Activated T-cell treated with anti-CD3 and anti-CD28 coated beads for 24 hours (primary cell): ENCODE measurements at places on chromosomes 1 and 21.

DNA sequence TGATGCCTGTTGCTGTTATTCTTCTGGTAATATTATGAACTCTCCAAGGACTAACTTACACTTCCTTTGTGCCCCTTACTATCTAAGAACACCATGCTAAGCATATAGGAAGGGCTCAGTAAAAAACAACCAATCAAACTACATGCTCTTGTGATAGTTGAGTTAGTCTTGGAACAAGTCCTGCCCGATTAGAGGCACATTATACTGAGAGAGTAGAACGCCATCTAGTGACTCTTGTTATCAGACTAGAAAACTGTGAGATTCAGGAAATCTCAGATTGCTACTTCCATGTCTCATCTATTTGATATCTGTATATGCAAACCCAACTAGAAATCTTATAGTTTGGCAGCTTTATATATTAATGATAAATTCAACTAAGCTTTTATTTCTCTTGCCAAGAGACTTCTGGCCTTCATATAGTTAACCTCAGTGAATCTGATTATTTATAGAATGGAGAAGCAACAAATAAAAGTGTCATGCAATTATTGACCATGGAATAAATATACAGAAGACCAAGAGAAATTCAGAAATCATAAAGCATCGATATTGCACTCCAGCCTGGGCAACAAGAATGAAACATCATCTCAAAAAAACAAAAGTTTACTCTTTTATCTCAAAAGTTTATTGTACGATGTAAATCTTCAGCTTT lies 7.8 kb upstream of the SRRM1 start:
- no peak for DNase-seq

DNA sequence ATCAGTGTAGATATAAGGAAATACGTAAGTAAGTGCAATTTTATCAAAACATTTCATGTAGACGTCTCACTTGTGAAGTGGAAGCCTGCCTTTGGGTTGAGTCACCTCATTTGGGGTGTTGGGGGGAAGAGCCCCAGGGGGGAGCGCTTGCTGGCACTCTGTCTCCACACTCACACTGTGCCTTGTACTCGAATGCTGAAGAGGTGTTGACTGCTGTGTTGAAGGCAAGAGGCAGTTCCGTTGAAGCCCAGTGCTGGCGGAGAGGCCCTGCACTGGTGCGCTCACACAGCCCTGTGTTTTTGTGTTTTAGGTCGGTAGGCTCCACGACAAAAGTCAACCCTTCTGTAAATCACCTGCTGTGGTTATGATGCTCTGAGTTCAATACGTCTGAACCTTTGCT lies 131.9 kb upstream of the COL6A1 start:
- no peak for DNase-seq

DNA sequence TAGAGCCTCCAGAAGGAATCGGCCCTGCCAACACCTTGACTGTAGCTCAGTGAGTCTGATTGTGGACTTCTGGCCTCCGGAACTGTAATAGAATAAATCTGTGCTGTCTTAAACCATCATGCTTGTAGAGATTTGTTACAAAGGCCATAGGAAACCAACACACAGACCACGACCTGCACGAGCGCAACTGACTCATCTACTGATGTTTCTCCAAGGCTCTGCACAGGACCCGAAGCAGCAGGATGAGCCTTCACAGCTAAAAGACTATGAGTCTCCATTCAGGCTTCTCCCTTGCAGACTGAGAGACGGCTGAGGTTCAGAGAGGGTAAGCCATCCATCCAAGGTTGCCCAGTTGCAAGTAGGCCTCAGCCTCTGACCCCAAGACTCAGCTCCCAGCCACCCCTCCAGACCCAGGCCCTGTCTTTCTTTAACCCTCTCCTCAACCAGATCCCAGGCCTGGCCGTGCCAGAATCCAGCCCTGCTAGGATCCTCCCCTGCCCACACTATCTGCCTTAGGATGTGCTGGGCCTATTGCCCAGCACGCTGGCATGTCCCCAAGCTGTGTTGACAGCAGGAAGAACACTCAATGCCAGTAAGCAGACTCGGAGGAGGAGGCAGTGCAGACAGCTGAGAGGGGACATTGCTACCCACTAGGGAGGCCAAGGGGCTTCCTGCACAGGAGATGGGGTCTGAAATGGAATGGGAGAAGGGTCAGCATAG lies 109.0 kb downstream of the HMGB4 start:
- DNase-seq = no peak

DNA sequence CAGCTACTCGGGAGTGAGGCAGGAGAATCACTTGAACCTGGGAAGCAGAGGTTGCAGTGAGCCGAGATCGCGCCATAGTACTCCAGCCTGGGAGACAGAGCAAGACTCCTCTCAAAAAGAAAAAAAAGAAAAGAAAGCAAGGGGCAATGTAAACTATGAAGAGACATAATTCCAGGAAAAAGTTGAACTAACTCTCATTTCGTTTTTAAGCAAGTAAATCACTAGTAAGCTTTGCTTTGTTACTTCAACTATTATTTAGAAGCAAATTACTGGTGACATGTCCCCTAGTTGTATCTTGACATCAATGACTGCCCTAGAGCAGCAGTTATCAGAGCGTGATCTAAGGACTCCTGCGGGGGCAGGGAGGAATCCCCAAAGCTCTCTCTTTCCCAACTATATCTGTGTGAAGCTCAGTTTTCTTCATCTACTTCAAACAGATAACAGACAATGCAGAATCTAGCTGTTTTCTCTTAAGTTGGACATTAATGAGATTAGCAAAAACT lies 18.7 kb downstream of the CLSTN1 start:
- DNase-seq = no peak

DNA sequence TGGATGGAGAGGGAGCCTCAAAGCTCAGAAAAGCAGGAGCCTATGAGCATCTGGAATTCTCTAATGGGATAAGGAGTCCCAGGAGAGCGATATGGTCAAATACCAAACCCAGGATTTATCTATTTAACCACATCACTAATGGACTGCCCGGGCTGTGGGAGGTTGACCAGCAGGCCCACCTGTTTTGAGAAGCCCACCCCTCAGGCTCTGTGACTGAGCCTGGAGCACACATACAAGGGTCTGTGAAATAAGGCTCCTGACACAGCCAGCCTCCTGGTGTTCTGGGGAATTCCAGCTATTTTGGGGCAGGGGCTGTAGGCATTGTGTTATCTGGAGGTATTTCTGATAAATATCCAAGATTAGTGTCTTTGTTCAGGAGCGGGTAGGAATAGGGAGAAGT lies 132.0 kb upstream of the C1orf21 start:
- no peak for DNase-seq

DNA sequence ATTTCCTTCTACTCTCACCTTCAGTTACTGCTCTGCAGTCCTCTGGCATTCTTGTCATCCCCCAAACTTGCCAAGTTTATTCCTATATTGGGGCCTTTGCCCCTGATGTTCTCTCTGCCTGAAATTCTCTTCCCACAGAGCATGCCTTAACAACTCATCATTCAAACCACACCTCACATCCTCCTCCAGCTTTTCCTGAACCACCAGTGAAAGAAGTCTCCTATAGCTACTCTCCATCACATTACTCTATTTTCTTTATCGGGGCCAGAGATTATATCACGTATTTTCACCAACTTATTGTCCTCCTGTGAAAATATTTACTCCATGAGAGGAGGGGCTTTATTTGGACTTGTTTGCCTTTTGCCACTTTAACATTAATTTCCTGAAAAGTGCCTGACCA lies 32.1 kb downstream of the EXTL2 start:
- no peak for DNase-seq
